ENCODE measurements at places on chromosomes 12 and 14.

DNA sequence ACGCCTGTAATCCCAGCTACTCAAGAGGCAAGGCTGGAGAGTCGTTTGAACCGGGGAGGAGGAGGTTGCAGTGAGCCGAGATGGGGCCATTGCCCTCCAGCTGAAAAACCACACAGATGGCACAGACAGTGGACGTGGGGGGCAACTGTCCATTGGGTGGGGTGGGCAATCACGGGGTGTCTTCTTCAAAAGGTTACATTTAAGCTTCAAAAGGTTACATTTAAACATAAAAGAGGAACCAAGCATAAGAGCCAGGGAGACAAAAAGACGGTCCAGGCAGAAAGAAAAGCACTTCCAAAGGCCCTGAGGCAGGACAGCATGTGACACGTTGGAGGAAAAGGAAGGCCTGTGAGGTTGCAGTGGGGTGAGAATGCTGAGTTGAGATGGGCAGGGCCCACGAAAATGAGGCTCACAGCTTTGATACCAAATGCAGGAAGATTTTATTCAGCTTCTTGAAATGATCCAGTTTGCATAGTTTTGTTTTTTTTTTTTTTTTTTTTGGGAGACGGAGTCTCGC is 10.7 kb downstream of the SCARB1 start:
- DNase-seq = no peak

DNA sequence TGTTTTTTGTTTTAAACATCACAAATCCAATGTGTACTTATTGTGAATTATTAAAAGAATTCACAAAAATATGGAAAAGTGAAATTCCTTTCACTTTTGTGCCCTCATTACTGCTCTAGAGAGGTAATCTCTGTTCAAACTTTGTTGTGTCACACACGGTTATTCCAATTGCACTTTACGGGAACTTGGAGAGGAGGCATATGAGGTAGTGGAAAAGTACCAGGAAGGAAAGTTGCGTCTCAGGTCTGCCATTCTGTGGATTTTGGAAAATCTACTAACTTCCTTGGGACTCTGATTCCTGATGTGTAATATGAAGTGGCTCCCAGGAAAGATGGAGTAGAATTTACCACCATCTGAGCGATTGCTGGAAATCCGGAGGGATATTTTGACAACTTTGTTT is 90.9 kb upstream of the DCN start:
- no peak for DNase-seq

GRCh38 chr14:100736269-100737180 is 9.8 kb downstream of the DLK1 start:
- DNase-seq = no peak

GRCh38 chr14:52876806-52877205 is 74.0 kb downstream of the FERMT2 start:
- DNase-seq = no peak

- DNase-seq = no peak
These were observed 320 bp upstream of the PRPF39 start for GRCh38 chr14:45083617-45083975.

- DNase-seq = no peak
These were observed 80.4 kb upstream of the KCNA1 start for GRCh38 chr12:4829161-4829792.

DNA sequence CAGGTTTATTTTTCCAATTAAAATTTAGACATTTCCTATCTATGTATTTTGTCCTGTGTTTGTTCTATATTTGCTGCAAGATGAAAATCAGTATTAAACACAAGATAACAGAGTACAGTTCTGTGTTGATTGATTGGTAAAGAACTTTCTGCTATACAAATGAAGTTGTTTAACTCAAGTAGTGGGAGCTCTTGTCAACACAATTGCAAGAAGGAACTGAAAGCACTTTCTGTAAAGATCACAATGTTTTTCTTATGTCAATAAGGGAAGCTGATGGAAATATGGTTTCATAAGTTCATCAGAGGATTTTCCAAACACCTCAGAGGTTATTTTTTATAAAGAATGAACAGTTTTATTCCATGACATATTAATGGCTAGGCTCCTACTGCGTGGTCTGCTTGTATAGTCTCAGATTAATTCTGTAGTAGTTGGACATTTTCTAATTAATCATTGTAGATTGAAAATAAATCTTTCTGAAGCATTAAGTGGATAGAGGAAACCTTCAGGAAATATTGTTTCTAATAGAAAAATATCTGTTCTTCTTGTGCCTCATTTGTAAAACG is 379.5 kb downstream of the LRFN5 start:
- DNase-seq = no peak

DNA sequence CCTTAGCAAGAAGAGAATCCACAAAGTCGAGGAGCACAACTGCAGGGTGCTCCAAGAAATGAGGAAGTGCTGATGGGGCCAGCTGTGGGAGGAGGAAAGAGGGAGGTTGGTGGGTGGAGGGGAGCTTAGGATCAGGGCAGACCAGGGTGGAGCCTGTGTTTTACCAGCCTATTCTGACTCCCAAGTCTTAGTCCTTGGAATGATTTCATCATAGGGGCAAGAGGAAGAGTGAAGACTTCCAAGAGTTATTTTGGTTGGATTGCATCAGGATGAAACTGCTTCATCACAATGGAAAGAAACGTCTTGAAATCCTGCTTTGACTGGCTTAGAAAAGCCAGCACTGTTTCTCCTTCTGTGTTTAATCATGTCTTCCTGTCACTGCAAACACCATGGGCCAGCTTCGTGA is 194.0 kb downstream of the DPF3 start:
- DNase-seq = no peak

- no peak for DNase-seq
These were observed 161.8 kb downstream of the ANO4 start for GRCh38 chr12:100956311-100956852.

- DNase-seq = no peak
These were observed 127.6 kb downstream of the SLC25A47 start for GRCh38 chr14:100450736-100451135.

GRCh38 chr14:97491697-97492096 is 694.5 kb downstream of the VRK1 start:
- DNase-seq = no peak

DNA sequence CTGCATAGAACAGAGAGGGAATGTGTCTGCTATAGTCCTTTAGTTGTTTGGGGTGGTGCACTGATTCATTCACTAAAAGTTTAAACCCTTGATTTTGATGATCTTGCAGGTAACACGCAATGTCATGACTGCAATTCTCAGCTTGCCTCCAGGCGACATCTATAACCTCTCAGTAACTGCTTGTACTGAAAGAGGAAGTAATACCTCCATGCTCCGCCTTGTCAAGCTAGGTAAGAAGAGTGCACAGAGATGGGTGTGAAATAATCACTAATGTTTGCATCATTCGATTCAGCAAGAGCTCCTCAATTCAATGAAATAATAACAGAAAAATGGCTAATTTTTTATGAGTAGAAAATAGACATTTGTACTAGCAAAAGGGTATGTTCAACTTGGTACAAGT is 203.7 kb downstream of the PTPRO start:
- no peak for DNase-seq

GRCh38 chr12:67045650-67046049 is 223.5 kb upstream of the CAND1 start:
- DNase-seq = no peak

- DNase-seq = no peak
These were observed 35.6 kb downstream of the DGLUCY start for GRCh38 chr14:91149462-91149861.

GRCh38 chr14:97456958-97457357 is 659.8 kb downstream of the VRK1 start:
- no peak for DNase-seq

DNA sequence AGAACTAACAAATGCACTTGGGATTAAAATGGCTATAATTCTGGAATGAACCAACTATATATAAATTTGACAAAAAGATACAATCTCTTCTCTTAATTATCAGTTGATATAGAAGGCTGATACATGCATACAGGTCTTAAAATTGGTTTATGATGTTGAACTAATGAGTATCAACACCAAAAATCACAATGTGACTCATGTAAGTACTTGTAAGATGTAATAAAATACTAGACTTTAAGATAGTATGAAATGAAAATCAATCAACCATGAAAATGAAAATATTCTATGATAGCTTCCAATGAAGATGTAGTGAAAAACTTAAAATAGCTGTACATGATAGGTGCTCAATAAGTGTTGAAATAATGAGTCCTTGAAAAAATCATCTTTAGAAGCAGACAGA is 116.6 kb upstream of the SOX5 start:
- DNase-seq = no peak

- DNase-seq = no peak
These were observed 48.2 kb upstream of the TPH2 start for GRCh38 chr12:71890475-71890874.

DNA sequence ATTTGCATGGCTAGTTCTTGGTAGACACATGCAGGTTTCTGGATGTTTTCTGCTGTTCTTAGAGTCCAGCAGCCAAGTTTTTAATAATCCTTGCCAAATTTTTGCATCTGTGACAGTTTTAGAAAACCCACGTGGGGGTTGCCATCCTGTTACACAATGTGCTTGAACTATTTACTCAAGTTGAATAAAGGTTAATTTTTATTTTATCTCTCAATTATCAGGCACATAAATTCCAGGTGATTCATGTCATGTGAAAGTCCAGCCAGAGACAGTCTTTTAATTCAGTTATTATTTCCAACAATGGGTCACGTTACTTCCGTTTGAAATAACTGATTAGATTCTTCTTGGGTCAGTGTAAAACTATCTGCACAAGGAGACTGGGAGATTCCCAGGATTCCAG is 15.7 kb downstream of the MYRFL start:
- DNase-seq = no peak

DNA sequence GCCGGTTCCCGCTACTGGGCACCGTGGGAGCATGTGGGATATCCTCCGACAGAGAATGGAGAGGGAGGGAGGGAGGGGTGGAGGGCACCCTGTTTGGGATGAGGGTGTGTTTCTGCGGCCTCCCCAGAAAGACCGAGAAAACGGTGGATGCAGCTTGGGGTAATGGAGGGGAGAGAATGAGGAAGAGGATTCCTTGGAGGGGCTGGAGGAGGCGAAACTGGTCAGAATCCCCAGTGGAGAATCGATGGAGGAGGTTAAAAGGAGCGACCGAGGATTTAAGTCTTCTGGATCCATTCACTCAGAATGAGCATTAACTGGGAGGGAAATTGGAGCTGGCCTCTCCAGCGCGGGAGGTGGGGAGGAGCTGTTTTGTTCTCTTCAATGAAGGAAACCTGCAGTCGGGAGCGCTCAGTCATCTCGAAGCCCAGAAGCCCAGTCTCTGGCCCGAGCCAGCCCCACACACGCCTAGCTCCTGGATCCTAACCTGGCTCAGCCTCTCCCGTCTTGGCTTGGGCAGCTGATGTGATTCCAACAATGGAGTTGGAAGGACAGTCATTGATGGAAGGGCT is 581 bp downstream of the ARG2 start:
- DNase-seq = no peak

- no peak for DNase-seq
These were observed 19.8 kb downstream of the ERH start for GRCh38 chr14:69378274-69378673.

DNA sequence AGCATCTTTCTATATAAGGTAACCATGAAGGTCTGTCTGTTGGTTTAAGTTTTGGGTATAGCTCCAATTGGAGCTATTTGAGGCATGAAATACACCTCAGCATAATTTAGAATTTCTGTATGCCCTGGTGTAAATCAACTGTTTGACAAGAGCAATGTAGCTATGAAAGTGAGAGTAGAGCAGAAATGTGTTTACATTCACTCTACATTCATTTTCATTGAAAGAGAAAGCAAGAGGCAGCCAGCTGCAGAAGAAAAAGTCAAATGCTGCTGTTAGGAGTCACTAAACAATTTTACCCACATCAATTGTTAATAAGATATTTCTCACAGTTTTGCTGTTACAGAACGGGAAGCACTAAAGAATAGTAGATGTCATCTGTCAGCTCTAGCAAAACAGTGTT is 252.5 kb downstream of the SLC6A15 start:
- no peak for DNase-seq

GRCh38 chr14:22221508-22221907 is 367.5 kb downstream of the DAD1 start:
- no peak for DNase-seq

- DNase-seq = no peak
These were observed 621.2 kb upstream of the FBXO33 start for GRCh38 chr14:40053416-40053815.

DNA sequence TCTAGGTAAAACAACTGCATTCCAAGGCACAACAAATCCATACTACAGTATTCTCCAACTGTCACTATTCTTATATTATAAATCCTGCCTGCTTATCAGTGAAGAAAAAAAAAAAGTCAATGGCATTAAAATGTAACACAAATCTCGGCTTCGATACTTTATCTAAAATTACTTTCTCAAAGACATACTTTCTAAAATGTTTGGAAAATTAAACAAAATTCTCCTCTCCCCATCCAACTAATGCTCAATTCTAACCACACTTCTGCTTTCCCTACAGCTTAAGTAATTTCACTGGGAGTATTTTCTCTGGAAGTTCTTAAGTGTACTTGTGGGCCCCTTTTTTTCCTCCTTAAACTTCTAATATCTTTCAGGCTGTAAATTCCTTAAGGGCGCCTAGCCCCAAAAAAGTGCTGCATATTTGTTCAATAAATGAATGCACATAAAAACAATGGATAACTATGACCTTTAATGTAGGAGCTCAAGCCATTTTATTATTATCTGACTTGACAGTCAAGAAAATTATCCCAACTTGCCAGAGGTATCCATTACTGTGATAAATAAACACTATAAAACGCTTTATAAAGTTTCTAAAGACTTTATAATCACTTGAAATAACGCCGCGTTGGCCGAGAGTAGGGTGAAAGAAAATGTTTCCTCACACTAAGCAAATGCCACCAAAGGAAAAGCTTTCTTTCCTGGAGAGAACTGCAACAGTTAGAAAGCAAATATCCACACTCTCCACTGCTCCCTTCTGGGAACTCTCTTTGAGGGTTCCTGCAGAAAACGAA is 977 bp downstream of the HEATR5A start:
- DNase-seq = no peak

DNA sequence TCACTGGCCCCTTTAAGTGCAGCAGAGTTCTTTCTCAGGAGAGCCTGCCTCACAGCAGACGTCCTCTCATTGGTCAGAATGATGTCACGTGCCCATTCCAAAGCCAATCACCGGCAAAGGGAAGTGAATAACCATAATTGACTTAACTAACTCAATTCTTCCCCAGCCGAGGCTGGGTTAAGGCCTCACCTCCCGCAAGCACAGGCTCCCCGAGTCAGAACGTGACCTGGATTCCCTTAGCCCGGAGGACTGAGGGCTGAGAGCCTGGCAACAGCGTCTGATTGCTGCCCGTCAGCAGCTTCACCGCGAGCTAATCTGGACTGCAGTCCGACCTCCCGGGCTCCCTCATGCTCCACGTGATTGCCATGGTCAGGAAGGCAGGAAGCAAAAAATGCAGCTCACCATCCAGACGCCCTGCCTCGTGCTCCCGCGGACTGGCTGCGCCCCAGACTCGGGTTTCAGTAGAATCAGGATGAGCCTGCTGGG is 92.1 kb upstream of the FZD10 start:
- no peak for DNase-seq

- DNase-seq = no peak
These were observed 28.6 kb upstream of the NR1H4 start for GRCh38 chr12:100445081-100445481.

Measured in NCI-H1436 treated with DMSO at 0.1 percent for 48 hours (cell line).